ENCODE measurements at places on chromosomes 3 and 15. TPM values are rescaled to one million over a fixed set of nuclear protein-coding genes. Genes with fewer than 3 reads are reported as not detected.

- no peak overlapping the region for H3K4me3 ChIP-seq
- DNase-seq, result no peak
- no peak overlapping the region for H3K27ac ChIP-seq
- H3K27me3 ChIP-seq, result no peaks in the 10 kb centered on the region
Observed at GRCh38 chr3:168422843-168423242, 327.1 kb upstream of the GOLIM4 start.

Gene SST
- total RNA-seq, result not detected

- H3K36me3 ChIP-seq, result no peaks in the 10 kb centered on the region
- H3K4me3 ChIP-seq, result no peak overlapping the region
- H3K4me1 ChIP-seq, result peaks cover 2% of the 10 kb centered on the region
- no peak for DNase-seq
- H3K27ac ChIP-seq, result no peak overlapping the region
Observed at GRCh38 chr3:17905996-17906395, 163.6 kb upstream of the TBC1D5 start.

GRCh38 chr15:68032672-68033071 lies 21.4 kb upstream of the PIAS1 start:
- no peak for DNase-seq
- H3K4me1 ChIP-seq, result no peaks in the 10 kb centered on the region
- H3K27me3 ChIP-seq, result peaks cover 35% of the 10 kb centered on the region
- H3K4me3 ChIP-seq, result no peak overlapping the region
- H3K27ac ChIP-seq, result no peak overlapping the region

DNA sequence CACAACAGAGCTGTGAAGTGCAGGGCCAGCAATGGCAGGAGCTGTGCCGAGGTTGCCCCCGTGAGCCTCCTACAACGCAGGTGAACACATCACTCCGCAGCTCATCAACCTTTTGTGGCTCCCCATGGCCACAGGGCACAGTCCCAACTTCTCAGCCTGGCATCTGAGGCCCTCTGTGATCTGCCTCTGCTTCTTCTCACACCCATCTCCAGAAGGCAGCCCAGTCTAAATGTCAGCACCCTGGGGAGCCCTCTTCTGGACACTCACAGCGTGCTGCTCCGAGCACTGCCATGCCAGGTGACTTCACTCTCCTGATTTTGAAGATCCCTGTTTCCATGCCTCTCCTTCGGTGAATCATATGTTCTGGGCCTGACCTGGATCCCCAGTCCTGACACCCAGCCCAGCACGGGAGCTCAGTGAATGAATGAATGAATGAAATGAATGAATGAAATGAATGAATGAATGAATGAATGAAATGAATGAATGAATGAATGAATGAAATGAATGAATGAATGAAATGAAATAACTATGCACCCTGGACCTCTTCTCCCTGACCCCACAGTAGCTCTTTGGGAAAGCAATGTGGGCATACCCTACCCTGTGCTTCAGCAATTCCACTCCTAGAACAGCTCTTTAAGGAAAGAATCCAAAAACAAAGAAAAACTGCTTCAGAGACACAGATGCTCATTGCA lies 17.9 kb upstream of the SKIC8 start:
- no peaks in the 10 kb centered on the region for H3K36me3 ChIP-seq
- no peak for DNase-seq
- no peak overlapping the region for H3K4me3 ChIP-seq

- peaks cover 8% of the 10 kb centered on the region for H3K4me1 ChIP-seq
- no peak for DNase-seq
- H3K27ac ChIP-seq, result no peak overlapping the region
- no peaks in the 10 kb centered on the region for H3K27me3 ChIP-seq
Observed at GRCh38 chr3:40172560-40172959, 136.9 kb upstream of the EIF1B start.

GRCh38 chr3:101780661-101781060 lies 1.6 kb downstream of the NXPE3 start:
- peaks cover 62% of the 10 kb centered on the region for H3K4me1 ChIP-seq
- H3K27ac ChIP-seq, result no peak overlapping the region
- DNase-seq, result no peak
- H3K36me3 ChIP-seq, result peaks cover 29% of the 10 kb centered on the region

Gene TM4SF1
- not detected for total RNA-seq
